ENCODE measurements at places on chromosomes 5 and 9.

DNA sequence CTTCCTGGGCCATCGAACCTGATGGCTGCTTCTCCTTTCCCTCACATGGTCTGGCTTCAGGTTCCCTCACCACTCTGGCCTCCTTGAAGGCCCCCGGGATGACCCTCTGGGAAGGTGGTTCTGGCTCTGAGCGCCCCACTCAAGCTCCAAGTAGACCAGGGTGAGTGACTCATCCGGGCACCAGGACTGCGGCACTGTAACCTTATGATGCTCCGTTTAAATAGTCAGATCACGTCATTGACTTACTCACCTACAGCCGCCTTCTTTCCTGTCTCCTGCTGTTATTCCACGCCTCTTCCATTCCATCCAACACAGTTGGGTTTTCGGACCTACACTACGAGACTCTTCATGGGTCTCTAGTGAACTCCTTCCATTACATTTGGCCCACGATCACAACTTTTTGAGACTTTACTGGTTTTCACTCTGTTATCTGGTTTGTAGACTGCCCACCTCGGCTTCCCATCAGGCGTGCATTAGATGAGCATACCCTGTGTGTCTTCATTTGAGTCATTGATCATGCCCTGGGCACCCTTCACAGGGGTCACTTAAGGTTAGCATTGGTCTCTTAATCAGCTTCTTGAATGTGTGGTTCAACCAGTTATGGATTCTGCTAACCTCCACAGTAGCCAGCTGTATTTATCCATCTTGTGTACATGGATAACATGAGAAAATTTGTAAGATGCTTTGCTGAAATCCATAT is 138.8 kb upstream of the LMX1B start:
- no peak for DNase-seq

GRCh38 chr9:15417626-15418025 is 5.0 kb upstream of the SNAPC3 start:
- no peak for DNase-seq

DNA sequence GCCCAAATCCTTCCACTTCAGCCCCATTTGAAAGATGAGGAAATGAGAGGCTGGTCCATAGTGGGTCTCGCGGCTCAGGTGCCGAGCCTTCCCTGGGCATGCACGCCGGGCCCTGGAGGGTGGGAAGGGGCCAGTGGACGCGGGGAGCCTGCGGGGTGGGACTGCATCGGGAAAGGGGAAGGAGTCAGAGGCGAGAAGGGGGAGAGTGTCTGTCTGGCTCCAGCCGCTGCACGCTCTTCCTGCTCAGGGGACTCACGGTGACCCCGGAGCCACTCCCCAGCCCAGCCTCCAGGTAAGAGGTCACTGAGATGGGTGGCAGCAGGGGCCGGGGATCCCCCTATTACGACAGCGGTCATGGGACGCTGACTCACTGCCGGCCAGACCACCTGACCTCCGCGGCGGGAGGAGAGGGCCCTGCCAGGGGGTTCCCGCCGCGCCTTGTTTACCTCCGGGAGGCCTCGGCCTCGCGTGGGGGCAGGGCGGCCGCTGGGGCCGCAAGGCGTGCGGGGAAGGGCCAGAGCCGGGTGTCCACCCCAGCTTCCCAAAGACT is 1.9 kb upstream of the SQSTM1 start:
- peak; percentile 77 for DNase-seq

- no peak for DNase-seq
Measured at GRCh38 chr9:89387197-89387849, 69.0 kb downstream of the SECISBP2 start.

DNA sequence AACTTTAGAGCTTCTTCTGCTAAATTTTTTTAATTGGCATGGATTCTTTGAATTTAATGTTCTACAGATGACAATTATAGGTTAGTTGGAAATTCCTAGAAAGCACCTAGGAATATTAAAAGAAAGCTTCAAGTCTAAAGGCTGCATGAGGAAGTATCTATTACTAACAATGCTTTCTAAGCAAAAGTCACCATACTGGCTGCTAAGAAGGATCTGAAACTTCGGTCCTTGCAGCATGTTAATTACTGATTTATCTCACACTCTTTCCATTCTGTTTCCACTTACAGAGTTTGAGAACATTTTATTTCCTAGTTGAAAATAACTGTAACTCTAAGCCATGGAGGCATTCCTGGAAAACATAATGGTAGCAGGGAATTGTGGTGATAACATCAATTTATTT is 8.4 kb downstream of the SEMA6A start:
- no peak for DNase-seq

DNA sequence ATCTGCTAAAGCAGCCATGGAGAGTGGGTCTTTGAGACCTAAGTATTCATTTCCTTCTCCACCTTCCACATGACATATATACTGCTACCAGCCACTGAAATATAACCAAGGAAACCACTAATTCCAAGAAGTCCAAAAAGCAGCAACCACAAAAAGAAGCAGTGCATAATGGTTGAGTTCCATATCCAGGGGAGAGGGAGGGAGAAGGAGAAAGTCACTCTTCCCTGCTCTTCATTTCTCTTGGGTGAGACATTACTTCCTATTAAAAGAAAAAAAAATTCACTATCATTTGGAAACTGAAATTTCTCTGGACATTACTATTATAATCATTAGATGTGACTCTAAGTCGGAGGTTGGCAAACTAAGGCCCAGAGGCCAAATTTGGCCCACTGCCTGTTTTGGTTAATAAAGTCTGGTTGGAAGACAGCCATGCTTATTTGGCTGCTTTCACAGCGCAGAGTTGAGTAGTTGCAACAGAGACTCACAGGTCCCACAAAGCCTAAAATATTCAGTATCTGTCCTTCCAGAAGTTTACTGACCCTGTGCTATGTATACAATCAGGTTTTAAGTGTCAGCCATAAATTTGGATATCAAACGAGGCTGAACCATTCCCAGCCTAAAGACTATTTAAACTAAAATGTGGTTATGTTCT is 168.6 kb downstream of the MPDZ start:
- DNase-seq, result no peak

GRCh38 chr9:128006332-128006996 is 25.7 kb upstream of the EEIG1 start:
- DNase-seq, result no peak

DNA sequence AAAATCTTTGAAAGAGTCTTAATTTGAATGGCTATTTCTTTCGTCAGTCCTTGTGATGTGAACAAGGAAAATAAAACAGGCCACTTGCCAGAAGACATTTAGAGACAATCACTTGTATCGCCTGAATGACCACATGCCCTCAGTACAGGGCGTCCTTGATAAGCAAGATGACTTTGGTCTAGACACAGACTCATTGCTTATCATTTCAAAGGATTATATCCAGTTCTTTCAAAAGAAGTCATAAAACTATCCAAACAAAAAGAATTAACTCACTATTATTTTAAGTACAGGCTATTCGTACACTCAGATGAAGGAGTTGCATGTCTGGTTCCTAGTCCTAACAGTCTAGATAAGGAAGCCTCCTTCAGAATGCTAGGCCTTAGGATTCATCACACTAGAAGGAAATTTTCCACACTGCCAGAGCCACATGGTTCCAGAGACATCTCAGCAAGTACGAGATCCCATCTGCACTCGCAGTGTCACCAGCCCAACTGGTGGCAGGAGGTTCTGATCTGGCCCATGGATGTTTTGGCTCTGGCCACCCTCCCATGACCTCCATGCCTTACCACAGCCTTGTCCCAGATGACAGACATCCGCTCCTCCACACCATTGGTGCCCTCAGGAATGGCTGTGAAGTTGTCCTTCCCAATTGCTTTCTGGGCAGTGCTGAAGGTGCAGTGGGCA is 109.6 kb downstream of the DPYSL3 start:
- no peak for DNase-seq

DNA sequence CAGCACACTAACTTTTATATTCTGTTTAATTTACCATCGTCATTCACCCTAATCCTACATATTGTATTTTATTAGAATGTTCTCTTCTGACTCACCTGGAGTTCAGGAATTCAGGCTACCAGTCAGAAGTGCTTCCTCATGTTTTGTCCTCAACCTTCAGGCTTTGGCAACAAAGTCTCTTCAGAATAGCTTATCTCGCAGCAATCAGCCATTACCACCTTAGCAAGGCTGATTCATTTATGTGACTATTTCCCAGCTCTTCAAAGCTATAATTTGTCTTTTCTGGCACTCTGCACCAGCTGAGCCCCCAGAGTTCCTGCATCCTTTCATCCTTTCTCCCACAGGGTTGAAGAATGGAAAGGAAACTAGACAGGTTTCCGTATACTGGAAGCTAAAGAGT is 365.5 kb upstream of the CDH18 start:
- DNase-seq, result no peak

DNA sequence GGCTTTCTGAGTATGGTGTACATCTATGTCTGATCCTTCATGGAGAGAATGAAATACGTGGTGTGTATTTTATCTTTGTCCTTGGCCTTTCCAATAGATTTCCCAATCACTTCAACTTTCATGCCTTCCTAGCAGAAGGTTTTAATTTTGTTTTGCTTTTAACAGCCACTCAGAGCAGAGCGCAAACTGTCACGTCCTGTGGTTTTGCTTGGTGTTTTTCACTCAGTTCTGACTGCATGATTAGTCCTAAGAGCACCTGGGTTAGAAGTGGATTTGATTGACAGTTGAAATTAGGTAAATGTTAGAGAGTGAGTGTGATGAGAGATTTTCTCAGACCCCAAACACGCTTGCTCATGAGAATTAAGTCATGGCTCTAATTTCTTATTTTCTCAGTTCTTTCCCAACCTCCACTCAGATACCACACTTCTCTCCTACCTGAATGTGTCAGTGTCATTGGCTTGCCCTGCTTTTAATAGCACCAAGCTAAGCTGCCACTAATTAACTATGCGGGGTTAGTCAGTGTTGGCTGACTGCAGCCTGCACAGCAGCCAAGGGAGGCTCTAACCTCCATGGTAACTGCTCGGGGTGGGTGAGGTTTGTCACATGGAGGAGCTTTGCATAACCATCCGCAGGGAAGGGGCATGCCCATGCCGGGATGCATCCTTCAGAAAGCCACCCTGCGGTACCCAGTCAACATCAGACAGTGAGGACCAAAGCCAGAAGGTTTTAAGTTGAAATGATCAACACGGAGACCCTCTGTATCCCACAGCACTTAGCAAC is 173.4 kb downstream of the NR3C1 start:
- DNase-seq, result no peak

- no peak for DNase-seq
Measured at GRCh38 chr9:92044936-92045335, 70.3 kb downstream of the SPTLC1 start.

GRCh38 chr9:108609227-108609896 is 246.4 kb downstream of the ACTL7B start:
- no peak for DNase-seq

- no peak for DNase-seq
Measured at GRCh38 chr9:8816361-8816760, 1016.8 kb upstream of the DMAC1 start.

DNA sequence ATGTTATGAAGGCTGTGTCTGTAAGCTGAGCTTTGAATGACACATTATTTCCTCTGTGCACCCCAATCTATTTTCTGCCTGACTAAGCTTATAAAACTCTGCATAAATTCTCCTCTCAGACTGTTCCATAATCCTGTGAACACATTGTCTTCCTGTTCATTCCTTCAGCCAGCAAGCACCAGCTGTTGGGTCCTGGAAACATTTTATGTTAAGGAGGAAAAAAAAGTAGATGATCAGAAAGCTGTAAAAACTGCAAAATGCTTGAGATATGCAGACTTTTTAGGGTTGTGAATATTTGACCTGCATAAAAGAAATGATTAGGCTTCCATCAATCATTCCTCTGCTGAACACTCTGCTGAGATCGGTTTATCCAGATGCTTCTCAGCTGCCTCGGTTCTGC is 1246.0 kb upstream of the DMAC1 start:
- no peak for DNase-seq

GRCh38 chr9:128706671-128707381 is 4.5 kb downstream of the PKN3 start:
- DNase-seq, result no peak

- DNase-seq, result no peak
Measured at GRCh38 chr5:73286896-73287295, 113.9 kb downstream of the TMEM174 start.

DNA sequence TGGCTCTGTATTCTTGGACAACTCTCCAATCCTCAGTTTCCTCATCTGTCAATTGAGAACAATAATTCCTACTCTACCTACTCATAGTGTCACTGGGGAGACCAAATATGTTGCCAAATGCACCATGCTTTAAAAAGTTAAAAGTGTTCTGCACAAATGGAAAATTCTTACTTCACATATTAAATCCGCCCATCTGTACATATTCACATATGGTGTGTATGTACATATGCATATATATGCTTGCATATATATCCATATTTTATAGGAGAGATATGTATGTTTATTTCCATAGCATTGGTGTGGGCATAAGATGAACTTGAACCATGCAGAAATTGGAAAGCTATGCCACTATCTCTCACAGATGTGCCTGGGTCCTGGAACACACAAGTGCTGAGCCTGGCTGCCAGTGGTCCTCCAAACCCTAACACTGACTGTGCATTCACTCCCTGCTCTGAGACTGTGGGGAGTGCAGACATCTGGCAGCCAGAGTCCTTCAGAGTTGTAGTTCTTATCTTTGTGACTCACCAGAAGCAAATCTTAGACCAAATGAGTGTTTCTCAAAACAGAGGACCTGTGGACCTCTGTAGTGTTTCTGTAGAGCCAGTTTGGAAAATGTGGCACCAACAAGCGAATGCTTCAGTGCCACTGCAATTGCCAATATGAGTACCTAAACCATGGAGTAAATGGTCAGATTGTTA is 168.7 kb downstream of the GRIA1 start:
- DNase-seq, result no peak

DNA sequence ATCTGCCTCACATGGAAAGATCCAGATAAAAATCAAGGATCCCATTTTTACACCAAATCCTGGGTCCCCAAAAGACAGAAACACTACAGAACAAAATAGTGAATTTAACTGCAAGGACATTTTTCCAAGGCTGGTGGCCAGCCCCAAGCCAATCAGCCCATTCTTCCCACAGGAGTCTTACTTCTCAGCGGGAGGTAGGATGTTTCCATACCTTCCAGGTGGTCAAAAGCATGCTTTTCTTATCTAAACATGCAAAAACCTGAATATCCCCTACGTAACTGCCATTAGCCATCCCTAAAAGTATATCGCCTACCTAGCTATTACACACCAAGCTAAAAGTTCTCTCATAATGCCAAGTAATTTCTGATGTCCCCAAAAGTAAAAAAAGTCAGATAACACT is 20.6 kb downstream of the TMEM161B start:
- no peak for DNase-seq

All from activated naive CD4-positive, alpha-beta T cell treated with anti-CD3 and anti-CD28 coated beads, Interleukin-2, amount 50 U/mL, for 72 hours (primary cell).